ENCODE measurements at places on chromosomes 1 and 21.

GRCh38 chr1:96233422-96233821, 488.2 kb upstream of the PTBP2 start:
- no peak for DNase-seq

GRCh38 chr1:58629031-58629462, 52.0 kb upstream of the TACSTD2 start:
- DNase-seq = no peak

DNA sequence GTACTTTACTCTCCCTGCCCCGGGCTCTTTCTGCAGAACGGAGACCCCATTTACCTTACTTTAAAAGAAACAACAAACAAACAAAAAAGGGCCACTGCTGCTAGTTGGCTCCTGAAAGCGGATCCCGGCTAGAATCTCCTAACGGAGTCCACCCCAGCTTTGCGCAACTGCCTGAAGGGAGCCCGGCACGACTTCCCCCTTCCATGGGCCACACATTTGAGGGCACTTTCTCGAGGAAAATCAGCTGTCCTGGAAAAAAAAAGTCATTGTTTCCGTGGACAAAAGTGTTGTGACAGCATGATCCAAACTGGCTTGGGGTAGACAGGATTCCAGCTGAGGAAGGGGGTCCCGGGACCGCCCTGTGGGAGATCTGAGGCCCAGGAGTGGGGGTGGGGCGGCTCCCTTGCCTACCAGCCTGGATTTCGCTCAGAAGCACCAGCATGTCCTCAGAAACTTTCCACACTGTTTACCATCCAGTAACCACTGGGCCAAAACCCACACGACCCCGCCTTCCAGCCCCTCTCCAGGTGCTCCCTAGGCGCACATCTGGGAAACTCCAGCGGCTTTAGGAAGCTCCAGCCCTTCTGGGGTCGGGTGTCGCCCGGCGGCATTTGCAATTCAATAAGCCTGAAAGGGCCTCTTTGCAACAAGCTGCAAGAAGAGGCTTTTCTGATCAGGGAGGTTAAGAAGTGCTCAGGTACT, 4.8 kb downstream of the RIPK4 start:
- DNase-seq = no peak

- DNase-seq = no peak
Measured at GRCh38 chr1:154170547-154171222, 15.8 kb upstream of the NUP210L start.

- DNase-seq = no peak
Measured at GRCh38 chr21:14687268-14687625, 141.1 kb upstream of the SAMSN1 start.

All from amygdala (tissue), 56 donors.